ENCODE measurements at places on chromosomes 1 and 21. TPM values are rescaled to one million over a fixed set of nuclear protein-coding genes. Genes with fewer than 3 reads are reported as not detected.

Gene HCN3
- total RNA-seq: 5.5 TPM

Gene VAV3
- 13.1 TPM for total RNA-seq

Gene FAM177B
- total RNA-seq: 0.40 TPM

Gene SPOCD1
- 1.5 TPM for total RNA-seq

Gene AMIGO1
- total RNA-seq: 10.1 TPM

Gene FAM167B
- not detected for total RNA-seq

Gene NBPF6
- total RNA-seq: not detected

DNA sequence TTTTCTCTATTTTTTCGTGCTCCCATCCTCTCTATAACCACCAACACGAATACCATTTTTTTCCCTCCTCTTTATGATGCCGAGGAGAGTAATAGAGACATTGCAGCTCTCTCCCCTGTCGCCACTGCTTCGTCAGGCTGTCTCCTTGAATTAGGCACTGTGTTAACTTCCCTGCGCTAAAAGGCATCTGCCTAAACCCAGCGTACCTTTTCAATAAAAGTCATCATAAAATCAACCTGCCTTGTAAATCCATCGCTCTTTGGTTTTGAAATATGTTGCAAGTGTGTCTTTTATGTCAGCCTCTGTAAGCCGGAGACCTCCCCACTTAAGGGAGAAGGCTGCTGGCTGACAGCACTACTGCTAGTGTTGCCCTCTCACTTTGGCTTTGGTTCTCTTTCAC, 8.7 kb downstream of the RNF220 start:
- no peak for DNase-seq

GRCh38 chr1:168136709-168137514, at the start of gene GPR161:
GPR161 (minus strand) TSS chr1:168136930; CDS start chr1:168104850, 32,080 bp downstream.
- DNase-seq: peak; percentile 70

DNA sequence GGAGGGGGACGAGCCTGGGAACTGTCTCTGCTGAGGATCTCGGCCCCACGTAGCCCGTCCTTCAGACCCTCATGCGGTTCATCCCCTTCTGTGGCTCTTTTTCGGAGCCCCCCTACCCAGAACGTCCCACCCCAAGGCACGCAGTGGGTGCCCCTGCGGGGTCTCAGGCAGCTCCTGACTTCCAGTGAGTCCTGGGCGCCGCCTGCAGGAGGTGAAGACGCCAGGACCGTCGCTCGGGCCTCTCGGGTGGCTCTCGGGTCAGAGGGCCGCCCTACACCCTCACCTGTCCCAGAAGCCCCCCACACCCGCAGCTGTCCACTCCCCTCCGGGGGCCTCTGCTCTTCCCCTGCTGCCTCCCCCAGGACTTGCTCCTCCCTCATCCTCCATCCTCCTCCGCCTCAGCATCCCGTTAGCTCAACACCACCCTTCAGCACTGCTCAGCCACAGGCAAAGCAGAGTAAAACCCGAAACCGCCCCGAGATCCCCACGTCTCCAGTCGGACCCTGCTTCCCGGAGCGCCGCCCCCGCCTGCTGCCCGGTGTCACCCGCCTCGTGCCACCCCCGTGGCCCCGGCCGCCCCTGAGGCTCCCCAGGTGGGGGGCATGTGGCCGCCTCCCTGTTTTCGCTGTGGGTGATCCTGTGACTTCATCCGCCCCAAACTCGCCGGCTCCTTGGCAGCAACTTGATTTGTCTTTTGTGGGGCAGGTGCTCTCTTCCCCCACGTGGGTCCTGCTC, 13.3 kb upstream of the POFUT2 start:
- no peak for DNase-seq

DNA sequence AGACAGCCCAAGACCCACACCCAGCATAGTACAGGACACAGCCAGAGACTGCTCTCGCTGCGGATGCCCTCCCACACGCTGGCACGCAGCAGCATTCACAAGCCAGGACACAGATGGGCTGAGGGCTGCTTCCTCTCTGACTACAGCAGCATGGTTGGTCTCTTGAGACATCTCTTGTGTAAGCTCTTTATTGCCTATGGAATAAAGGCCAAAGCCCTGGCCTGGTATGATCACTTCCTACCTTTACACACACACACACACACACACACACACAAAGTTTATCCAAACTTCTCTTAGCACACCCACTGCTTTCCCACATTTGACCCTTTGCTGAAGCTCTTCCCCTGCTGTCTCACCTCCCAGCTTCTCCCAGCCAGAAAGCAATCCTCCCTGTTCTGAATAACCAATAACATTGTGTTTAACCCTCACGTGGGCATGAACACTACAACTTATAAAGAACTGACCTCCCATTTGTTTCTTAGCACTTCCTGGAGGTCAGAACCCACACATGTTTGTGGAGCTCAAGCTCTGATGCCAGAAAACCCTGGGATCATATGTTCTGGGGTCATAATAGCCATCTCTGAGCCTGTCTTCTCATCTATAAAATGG, 1.2 kb upstream of the LUZP1 start:
- peak; percentile 84 for DNase-seq

- DNase-seq: no peak
These were observed 48.0 kb downstream of the IL6R start for GRCh38 chr1:154453161-154453560.

DNA sequence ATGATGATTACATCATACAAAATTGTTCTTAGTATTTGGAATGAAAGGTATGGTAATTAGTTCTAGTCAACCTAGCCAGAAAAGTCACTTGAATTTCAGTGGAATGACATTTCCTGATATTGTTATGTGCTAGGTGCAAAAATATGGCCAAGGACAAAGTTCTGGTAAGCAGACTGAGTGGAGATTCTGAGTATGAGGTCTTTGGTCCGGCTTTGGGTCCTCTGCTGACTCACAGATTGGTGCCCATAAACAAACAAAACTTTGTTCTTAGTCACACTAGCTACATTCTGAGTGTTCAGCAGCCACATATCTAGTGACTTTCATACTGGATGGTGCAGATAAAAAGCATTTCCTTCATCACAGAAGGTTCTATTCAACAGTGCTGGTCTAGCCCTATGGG, 206.1 kb downstream of the ZNF648 start:
- no peak for DNase-seq

DNA sequence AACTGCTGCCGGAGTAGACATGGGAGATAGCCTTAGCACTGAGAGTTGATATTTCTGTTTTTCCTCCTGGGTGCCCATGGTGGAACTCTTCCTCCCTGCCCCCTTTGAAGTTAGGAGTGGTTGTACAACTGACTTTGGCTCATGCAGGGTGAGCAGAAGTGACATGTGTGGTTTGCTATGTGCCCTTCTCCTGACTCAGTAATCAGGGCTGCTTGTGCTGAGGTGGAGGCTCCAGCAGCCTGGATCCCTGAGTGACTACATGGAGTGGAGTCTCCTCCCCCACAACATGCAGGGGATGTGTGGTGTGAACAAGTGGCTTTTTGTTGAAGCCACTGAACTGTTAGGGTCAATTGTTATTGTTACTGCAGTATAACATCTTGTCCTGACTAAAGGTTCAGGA, 261.6 kb downstream of the CAMTA1 start:
- no peak for DNase-seq

DNA sequence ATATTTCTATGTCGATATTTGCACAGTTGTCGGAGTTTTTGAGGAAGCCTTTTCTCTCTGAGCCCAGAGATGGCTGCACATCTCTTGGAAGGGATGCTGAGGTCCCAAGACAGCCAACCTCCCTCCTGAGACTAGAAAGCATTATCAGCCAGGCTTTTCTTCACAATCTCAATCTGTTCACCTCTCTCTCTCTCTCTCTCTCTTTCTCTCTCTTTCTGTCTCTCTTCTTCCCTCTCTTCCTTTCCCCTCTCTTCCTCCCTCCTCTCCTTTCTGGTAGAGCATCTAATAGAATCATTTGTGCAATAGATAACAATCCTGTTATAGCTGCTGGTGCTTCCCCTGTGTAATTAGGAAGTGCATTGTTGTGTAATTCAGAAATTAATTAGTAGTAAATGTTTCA, 131.8 kb downstream of the CAPN8 start:
- no peak for DNase-seq

DNA sequence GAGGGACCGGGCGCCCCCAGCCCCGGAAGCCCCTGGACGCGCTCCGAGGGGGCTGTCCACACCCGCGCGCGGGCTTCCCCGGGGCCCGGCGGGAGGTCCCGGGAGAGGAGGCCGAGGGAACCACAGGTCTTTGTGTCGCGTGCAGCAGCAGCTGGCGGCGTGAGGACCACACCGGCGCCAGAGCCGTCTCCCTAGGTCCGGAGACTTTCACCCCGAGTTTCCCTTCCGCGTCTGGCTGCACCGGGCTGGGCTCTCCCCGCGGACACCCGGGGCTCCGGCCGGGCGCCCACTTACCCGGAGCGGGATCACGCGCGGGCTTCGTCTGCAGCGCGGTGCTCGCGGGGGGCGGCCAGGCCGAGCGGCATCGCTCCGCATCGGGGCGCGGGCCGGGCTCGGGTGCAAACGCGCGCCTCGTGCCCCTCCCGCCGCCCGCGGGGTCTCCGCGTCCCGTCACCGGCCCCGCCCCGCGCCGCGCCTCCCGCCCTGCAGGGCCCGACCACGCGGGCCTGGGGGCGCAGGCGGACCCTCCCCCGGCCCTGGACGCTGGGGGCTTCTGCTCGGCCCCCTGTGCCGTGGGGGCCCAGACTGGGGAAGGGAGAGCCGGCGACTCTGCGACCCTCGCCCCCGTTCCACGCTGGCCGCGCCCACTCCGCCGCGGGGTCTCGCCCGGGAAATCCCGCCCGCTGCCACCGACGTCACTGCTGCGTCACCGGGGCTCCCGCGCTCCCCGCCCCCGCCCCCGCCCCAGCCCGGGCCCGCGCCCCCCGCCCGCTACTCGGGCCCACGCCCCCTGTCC, at the start of gene GNG4:
Gene GNG4 (minus strand): TSS at position 417 of the 796 bp plus-strand sequence. CDS start 65,946 bp downstream, outside the sequence.
- no peak for DNase-seq
